ENCODE measurements at places on chromosomes 5 and 9.

DNA sequence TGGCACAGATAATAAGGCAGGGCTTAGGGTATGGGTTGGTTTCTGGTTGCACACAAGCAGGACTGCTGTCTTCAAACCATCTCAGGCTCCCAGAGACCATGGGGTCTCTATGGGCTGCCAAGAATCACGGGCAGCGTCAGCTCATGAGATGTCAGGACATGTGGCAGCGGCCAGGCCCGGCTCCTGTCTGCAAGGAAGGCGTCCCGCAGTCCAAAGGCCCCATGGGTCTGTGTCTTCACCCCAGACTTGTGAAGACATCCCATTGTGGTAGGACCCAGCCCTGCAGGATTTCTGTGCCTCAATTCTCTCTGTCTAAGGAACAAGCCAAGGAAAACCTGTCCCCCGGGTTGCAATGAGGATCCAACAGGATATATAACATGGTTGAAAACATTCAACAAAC lies 32.6 kb downstream of the IPPK start:
- DNase-seq: peak; percentile 6
- peaks cover 24% of the 10 kb centered on the region for H3K36me3 ChIP-seq
- no peak overlapping the region for H3K27ac ChIP-seq
- H3K4me3 ChIP-seq: no peak overlapping the region
- no peaks in the 10 kb centered on the region for H3K4me1 ChIP-seq

DNA sequence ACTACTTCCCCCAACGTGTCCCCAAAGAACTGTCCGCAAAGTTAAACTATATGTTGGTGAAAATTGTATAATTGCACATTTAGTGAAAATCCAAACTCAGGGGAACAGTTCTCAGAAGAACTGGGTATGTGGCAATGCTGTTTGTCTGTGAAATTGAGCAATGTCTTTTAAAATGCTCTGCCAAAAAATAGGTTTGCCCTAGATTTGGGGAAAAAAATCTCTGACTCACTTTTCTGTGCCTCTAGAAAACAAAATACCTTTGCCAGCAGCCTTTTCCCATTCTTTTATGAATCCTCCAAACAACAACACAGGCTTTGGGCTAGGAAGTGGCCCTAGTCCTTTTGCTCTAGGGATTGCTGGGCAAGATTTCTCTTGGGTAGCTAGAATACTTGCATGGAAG lies 37.4 kb upstream of the ZNF608 start:
- no peaks in the 10 kb centered on the region for H3K27me3 ChIP-seq
- H3K4me3 ChIP-seq: no peak overlapping the region
- no peaks in the 10 kb centered on the region for H3K36me3 ChIP-seq
- H3K4me1 ChIP-seq: no peaks in the 10 kb centered on the region

GRCh38 chr5:75894482-75894881 lies 177.2 kb upstream of the POC5 start:
- no peak overlapping the region for H3K4me3 ChIP-seq
- no peaks in the 10 kb centered on the region for H3K36me3 ChIP-seq
- H3K27ac ChIP-seq: no peak overlapping the region
- no peaks in the 10 kb centered on the region for H3K27me3 ChIP-seq
- H3K4me1 ChIP-seq: no peaks in the 10 kb centered on the region

- no peaks in the 10 kb centered on the region for H3K27me3 ChIP-seq
- no peak overlapping the region for H3K27ac ChIP-seq
- DNase-seq: no peak
These were observed 3.3 kb upstream of the MAML1 start for GRCh38 chr5:179729303-179729702.

GRCh38 chr5:80998590-80998979 lies 38.4 kb downstream of the RASGRF2 start:
- peak overlapping the region; percentile 63 for H3K4me3 ChIP-seq
- no peaks in the 10 kb centered on the region for H3K27me3 ChIP-seq
- H3K4me1 ChIP-seq: peaks cover 55% of the 10 kb centered on the region
- peak overlapping the region; percentile 87 for H3K27ac ChIP-seq

DNA sequence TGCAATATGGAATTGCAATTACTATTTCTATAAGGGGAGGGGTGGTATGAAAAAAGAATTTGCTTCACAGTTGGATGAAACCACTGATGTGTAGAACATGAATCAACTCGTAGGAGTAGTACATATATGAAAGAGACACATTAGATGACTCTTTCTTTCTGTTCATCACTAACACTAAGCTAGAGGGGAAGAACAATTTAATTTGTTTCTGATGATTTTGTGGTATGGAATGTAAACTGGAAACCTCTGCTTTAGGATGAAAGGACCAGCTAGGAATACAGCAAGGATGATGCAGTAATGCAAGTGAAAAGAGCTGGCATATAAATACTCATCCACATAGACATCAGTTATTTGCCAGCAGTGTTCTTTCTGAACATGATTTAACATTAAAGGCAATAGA lies 113.4 kb downstream of the PAPPA start:
- H3K27me3 ChIP-seq: no peaks in the 10 kb centered on the region
- no peak overlapping the region for H3K27ac ChIP-seq
- no peak overlapping the region for H3K4me3 ChIP-seq
- H3K36me3 ChIP-seq: no peaks in the 10 kb centered on the region

DNA sequence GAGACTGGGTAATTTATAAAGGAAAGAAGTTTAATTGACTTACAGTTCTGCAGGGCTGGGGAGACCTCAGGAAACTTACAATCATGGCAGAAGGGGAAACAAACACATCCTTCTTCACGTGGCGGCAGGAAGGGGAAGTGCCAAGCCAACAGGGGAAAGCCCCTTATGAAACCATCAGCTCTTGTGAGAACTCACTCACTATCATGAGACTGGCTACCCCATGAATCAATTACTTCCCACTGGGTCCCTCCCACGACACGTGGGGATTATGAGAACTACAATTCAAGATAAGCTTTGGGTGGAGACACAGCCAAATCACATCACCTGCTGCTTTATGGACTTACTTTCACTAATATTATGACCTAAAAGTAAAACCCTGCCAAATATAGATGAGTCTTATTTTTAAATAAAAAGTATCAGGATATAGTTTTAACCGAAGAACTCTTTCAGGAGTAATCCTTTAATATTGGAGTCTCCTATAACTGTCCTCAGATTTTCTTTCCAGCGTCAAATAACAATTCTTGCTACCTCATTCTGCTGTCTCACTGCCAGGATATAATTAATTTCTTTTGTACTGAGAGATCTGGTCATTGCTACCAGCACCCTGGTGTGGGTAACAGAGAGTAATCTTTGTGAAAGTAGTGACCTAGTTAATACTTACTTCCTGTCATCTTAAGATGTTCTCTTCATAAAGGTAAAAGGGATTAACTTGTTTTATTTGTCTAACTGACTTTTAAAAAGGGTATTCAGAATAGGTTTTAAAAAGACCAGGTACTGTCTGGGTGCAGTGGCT lies 68.6 kb downstream of the NLN start:
- peak; percentile 39 for DNase-seq
- peaks cover 36% of the 10 kb centered on the region for H3K36me3 ChIP-seq
- peaks cover 9% of the 10 kb centered on the region for H3K4me1 ChIP-seq
- no peak overlapping the region for H3K27ac ChIP-seq
- no peak overlapping the region for H3K4me3 ChIP-seq

DNA sequence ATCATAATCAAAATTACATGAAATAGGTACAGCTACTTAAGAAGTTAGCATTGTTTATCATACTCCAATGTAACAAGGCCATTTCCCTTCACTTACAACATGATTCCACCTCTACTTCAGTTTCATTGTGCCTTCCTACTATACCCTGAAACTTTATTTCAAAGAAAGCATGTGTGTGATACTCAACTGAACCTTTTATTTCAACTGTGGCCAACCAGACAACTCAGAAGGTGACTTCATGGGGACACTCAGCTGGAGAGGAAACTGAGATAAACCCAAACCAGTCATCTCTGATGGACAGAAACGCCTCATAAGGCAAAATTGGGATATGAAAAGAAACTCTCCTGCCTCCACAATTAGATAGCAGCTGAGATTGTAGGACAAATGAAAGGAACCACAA lies 5.9 kb upstream of the TTC23L start:
- no peaks in the 10 kb centered on the region for H3K36me3 ChIP-seq
- no peak overlapping the region for H3K27ac ChIP-seq
- H3K4me3 ChIP-seq: no peak overlapping the region
- H3K4me1 ChIP-seq: peaks cover under 1% of the 10 kb centered on the region
